Mesothelial cell of epicardium (in vitro differentiated cells): ENCODE measurements at places on chromosomes 1 and 21.

DNA sequence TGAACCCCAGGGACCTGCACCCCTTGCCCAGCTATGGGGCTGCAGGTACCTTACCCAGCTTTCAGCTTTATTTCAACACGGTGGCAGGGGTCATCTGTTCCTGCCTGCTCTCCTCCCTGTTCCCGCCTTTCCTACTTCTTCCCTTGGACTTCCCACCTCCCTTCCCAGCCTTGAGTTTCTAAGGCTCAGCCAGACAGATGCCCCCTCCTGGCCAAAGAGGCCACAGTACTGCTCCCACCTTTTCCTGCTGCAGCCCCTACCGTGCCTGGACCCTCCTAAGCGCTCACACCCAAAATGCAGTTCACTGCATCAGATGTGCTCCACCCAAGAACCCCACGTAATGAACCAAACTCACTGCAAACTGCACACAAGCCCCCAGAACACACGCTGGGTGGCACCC is 7.7 kb downstream of the NOC2L start:
- DNase-seq, result no peak

DNA sequence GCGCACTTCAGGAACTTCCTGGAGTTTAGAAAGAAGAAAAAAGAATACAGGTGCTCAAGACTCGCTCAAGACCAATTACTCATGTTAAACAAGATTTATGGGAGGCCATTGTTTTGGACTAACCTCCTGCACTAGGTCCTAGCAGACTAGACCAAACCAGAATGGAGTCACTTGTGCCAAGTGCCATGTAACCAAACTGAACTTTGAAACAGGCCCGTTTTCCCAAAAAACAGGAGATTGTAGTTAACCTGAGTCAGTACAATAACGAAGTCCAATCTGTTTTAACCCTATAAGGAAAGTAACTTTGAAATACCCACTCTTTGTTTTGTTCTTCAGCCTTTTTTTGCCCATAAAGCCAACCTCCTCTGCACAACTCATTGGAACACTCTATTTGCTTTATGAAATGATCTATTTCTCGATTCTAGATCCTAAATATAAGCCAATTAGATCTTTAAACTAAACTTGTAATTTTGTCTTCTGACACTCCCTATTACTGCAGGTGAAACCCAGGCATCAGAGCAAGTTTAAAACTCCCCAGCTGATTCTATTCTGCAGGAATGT is 695 bp upstream of the NTPCR start:
- DNase-seq, result no peak

DNA sequence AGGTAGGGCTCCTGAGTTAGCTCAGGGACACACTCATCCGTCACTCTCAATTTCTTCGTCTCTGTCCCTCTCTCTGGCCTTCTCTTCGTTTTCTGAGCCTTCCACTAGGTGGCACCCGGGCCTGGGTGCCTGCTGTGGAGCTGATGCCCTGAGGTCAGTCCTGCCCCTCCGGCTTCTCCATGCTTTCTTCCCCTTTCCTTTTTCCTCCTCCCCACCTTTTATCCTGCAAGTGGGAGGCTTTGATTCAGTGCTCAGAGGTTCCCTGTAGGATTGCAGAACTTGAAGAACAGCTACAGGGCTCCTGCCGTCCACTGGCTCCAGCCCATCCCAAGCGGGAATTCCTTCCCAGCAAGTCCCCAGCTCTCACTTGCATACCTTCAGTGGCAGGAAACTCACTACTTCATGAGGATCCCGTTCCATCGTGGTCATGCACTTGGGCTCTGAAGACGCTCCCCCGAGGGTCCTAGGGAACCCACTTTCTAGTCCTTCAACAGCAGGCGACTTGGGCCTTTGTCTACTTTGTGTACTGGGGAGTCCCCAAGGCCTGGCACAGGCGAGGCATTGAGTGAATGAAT is 45.6 kb downstream of the SRRM1 start:
- peak; percentile 38 for DNase-seq

GRCh38 chr1:34747638-34747941 is 7.3 kb upstream of the GJB5 start:
- DNase-seq, result no peak

GRCh38 chr1:55631509-55631908 is 416.3 kb upstream of the USP24 start:
- no peak for DNase-seq

GRCh38 chr21:39562791-39563770 is 49.7 kb upstream of the B3GALT5 start:
- DNase-seq, result no peak

DNA sequence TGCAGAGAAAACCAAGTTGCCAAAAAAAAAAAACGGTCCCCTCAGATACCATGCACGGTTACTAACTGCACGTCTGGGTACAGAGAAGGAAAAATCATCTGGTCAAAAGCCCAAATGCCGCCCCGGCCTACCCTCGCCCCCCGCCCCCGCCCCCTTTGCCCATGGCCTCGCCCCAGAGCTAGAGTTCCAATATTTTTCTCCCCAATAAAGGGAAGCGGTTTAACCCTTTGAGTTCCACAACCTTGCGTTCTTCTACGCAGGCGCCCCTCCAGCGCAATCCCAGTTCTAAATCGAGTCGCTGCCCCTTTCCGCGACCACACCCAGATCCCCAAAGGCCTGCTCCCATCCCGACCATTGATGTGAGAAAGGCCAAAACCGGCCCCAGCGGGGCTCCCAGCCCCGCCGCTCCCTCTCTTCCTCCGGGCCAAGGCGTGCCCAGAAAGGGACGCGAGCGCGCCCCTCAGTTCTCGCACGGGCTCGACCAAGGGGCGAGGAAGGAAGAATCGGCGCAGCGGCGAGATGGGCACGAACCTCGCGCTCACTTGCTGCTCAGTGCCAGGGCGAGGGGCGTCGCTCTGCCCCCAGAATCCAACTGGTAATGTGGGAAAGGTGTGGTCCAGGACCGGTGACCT is 797 bp downstream of the WDR47 start:
- peak; percentile 23 for DNase-seq

DNA sequence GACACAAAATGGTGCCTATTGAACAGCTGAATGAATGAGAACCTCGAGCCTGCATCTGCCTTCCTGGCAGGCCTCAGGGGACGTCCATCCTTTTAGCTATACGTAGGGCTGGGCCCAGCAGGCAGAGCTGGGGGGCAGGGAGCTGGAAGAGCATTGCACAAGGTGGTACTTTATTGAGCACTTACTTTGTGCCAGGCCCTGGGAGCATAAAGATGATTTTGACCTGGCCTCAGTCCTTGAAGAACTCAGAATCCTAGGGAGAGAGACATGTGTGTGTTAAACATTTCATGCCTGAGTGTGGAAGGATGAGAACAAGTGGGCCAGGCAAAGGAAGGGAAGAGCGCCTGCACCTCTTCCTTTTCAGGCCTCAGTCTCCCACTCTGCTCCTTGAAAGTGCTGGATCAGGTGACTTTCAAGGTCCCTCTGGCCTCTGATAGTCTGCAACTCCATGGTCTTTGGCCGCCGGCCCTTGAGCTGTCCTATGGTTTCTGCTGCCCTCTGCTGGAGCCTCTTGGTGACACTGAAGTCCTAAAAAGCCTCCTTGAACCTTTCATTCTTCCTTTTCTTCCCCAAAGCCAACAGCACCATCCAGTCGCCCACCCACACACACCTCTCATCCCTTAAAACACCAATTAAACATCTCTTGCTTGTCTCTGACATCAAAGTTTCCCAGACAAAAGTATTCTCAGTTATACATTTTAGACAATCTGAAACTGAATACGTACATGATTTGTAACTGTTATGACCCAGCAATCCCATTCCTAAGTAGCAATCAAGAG is 3.5 kb upstream of the PEAR1 start:
- DNase-seq, result peak; percentile 79

GRCh38 chr1:169515641-169516040 is 29.9 kb upstream of the SLC19A2 start:
- no peak for DNase-seq

GRCh38 chr1:117368116-117369108 is 1.2 kb downstream of the MAN1A2 start:
- no peak for DNase-seq

GRCh38 chr1:221334062-221334461 is 407.8 kb downstream of the DUSP10 start:
- no peak for DNase-seq

GRCh38 chr1:29592731-29593130 is 356.4 kb downstream of the PTPRU start:
- no peak for DNase-seq

- DNase-seq, result no peak
These were observed 32.7 kb upstream of the ZBTB40 start for GRCh38 chr1:22418933-22419382.

- DNase-seq, result no peak
These were observed 10.9 kb downstream of the POMGNT1 start for GRCh38 chr1:46187106-46187869.

DNA sequence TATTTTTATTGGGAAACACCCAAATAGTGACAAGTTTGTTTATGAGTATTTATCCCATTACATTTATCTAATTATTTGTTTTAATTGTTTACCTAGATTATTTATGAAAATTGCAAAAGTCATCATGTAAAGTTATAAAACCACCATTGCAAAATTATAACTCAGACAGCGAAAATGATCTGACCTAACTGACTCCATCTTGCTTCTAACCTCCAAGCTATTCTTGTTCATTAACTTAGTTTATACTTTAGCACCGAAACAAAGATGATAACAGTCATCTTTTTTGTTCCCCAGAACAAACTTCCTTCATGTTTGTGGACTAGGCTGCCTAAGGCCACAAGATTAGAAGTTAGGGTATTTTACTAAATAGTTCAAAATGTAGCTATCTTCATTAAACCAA is 190.8 kb downstream of the FASLG start:
- no peak for DNase-seq

DNA sequence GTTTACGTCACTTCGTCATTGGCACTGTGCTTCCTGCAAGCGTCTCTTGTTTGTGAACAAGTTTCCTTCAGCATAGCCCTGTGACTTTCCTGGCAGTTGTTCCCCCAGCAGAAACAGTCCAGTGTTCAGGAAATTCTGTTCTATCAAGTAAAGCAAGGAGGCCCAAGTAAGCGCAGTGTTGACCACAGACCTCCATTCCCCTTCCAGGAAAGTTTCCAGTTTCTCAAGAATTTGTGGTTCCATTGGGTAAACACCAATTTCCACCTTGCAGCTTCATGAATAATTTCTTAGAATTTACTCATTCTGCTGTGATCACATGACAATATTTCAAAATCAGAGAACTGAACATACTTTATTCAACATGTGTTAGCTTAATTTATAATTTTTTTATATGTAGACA is 88.5 kb upstream of the ETV3 start:
- DNase-seq, result no peak

- no peak for DNase-seq
These were observed 102.5 kb downstream of the TRABD2B start for GRCh38 chr1:47894410-47895278.

DNA sequence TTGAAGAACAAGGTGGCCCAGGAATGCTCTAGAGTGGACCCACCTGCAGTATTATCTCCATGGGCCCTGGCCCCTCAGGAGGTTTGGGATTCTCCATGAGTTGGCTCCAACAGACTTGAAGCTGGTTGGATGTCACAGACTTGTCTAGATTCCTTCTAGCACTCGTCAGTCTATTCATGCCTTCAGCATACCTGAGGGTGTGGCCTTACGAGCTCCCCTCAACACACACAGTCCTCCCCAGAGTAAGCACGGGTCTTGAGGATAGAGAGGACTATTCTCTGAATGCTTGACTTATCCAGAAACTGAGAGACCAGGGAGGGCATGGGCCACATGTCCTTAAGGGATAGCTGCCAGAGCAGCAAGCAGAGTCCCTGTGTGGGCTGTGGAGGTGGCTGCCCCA is 45.9 kb upstream of the COL6A1 start:
- DNase-seq, result no peak
